Activated T-cell treated with anti-CD3 and anti-CD28 coated beads, Interleukin-2, amount 50 U/mL, for 48 hours (primary cell): ENCODE measurements at places on chromosomes 3 and 15.

GRCh38 chr15:29274946-29275345 lies 5.3 kb upstream of the NSMCE3 start:
- no peak for DNase-seq

- no peak for DNase-seq
Observed at GRCh38 chr15:54347082-54347827, 369.0 kb downstream of the UNC13C start.

DNA sequence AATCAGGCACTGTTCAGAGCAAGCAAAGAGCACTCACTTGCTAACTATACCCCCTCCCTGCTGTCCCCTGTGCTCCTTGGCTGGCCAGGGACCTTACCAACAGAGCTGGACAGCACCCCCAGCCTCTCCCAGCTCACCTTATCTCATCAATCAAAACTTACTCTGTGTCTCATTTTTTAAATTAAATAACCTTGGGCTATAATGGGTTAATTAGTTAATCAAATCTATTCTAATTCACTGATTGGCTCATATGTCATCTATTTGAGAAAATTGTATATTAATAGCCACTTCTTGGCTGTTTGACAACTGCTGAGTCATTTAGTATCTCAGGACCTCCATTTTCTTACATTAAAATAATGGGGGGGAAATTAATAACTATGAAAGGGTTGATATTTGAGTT lies 22.9 kb downstream of the IL5RA start:
- no peak for DNase-seq

GRCh38 chr15:31376511-31376910 lies 49.9 kb downstream of the KLF13 start:
- DNase-seq = no peak

DNA sequence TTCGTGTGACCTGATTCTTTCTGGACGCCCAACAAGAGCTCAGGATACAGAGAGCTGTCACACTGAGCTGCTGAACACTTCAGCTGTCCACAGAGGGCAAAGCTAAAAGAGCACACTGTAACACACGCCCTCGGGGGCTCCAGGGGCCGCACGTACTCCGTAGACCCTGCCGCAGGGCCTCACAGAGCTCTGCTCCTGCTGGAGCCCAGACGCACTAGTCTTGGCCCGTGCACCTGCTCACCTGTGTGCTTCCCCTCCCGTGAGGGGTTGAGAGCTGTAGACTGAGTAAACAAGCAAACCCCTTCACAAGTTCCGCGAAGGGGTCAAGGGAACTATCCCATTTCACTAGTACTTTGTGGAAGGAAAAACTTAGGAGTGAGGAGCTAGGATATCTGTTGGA lies 30.7 kb upstream of the TUSC7 start:
- no peak for DNase-seq

DNA sequence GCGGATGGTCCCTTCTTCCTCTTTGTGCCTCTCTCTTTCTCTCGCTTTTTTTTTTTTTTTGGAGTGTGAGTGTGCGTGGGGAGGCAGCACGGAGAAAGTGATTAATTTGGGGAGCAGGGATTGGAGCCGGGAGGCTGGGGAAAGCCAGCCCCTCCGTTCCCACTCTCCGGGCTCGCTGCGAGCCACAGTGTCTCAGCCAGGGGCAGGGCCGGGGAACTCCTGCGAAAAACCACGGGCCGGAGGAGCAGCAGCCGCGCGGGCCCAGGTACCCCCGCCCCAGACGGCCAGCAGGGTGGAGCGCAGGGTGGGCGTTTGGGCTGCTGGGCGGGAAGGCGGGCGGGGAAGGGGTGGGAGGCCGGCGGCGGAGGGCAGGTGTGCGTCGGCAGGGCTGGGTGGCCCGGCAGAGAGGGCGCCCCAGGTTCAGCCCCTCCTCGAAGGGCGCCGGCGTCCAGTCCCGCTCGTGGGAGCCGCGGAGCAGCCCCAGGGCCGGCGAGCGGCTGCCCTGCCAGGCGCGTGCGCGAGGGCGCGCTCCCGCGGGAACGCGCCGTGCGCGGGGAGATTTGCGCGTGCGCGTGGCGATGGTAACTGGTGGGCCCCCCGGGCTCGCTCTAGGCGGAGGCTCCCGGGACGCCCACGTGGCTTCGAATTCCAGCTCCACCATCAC lies 1.4 kb downstream of the CHL1 start:
- DNase-seq = no peak

DNA sequence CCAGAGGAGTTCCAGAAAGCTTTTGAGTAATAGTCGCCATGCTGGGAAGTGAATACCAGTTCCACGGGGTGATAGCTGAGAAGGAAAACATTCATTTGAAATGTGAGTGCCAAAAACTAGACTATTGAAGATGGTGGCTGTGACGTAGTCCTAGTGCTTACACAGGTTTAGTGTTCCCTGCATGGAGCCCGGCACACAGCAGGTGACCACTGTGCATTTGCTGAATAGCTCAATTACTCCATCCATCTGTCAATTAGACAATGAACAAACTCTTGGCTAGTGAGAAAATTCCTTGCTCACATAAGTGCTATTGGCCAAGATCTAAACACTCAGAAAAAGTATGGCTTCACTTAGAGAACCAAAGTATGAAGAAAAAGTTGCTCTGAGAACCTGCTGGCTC lies 448.1 kb upstream of the WNT5A start:
- no peak for DNase-seq

DNA sequence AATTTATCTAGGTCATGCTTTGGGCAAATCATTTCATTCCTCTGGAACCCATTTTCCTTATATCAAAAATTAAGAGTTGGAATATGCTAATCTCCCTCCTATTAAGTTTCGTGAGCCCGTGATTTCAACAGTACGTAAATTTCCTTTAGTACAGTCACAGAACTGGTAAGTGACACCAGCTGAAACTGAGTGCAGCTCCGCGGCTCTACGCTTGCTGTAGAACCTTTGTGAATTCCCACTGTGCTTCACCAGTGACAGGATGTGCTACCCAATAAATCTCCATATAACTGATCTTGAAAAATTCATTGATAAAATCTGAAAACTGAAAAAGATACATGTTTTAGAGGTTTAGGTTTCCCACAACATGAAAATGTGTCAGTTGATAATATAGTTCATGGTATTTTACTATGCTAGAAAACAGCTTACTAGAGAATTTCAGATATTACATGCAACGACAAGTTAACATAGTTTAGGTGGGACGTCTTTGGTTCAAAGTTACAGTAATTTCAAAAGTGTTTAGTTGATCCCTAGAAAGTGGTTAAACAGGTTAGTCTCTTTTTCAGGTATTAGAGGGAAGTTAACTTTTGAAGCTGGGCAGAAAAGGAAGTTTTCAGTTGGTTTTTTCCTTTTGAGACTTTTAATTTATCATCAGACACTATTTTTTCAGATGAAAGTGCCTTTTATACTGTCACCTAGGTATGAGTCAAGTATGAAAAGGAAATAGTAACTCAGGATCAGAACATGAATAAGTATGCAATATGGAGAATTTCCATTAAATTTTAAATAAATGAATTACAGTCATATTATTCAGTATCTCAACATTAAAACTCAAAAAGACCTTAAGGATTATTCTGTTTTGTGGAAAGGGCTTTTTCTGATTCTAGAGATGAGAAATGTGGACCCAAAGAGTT lies 57.0 kb downstream of the PPARG start:
- no peak for DNase-seq

DNA sequence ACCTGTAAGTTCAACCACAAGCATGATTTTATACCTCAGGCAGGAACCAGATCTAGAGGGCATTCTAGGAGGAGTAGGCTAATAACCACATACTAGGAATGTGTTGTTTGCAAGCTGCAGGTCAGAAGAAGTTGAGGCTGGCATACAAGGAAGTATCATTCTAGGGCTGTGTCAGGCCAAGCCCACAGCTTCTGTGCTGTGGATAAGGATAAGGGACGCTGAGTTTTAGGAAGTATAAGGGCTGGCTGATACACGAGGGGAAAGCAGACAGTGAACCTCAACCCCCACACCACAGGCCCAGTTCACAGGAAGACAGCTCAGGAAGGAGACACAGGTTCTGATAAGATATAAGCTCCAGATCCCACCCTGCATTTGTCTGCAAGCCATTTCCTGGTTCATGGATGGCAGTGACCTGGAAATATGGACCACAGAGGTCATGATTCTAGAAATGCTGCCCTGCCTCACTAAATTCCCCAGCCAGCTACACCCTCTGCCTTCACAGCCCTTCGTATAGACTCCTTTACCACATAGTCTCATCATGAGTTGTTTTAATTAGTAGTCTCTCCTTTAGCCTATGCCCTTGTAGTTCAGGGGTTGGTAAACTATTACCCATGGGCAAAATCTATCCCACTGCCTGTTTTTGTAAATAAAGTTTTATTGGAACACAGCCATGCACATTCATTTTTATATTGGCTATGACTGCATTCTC lies 260.7 kb downstream of the OPA1 start:
- DNase-seq = no peak
